Pancreas (tissue), 10 donors: ENCODE measurements at places on chromosomes 2 and 18. TPM values are rescaled to one million over a fixed set of nuclear protein-coding genes. Genes with fewer than 3 reads are reported as not detected.

ABCG5 gene
- total RNA-seq = not detected

ITSN2 gene
- 36.5 TPM for total RNA-seq

LYPD6 gene
- 1.6 TPM for total RNA-seq

GLB1L gene
- total RNA-seq = 2.4 TPM

HOXD12 gene
- not detected for total RNA-seq

RGPD4 gene
- 0.05 TPM for total RNA-seq

PREB gene
- 31.7 TPM for total RNA-seq

GAREM2 gene
- 2.5 TPM for total RNA-seq

PXDN gene
- 9.2 TPM for total RNA-seq

ZNF892 gene
- total RNA-seq = 2.7 TPM

SANBR gene
- total RNA-seq = 2.8 TPM

SERPINB11 gene
- not detected for total RNA-seq

SERPINE2 gene
- total RNA-seq = 2.8 TPM

WNT10A gene
- 0.23 TPM for total RNA-seq

ADAM23 gene
- total RNA-seq = 0.92 TPM

COL4A4 gene
- total RNA-seq = 3.1 TPM

ST8SIA3 gene
- total RNA-seq = 17.3 TPM

TUBA3E gene
- not detected for total RNA-seq

MAP2 gene
- total RNA-seq = 10.6 TPM

KCNIP3 gene
- total RNA-seq = 3.5 TPM
